ENCODE measurements at places on chromosomes 5 and 9.

- DNase-seq: no peak
These were observed 21.6 kb downstream of the SSBP2 start for GRCh38 chr5:81729276-81729675.

DNA sequence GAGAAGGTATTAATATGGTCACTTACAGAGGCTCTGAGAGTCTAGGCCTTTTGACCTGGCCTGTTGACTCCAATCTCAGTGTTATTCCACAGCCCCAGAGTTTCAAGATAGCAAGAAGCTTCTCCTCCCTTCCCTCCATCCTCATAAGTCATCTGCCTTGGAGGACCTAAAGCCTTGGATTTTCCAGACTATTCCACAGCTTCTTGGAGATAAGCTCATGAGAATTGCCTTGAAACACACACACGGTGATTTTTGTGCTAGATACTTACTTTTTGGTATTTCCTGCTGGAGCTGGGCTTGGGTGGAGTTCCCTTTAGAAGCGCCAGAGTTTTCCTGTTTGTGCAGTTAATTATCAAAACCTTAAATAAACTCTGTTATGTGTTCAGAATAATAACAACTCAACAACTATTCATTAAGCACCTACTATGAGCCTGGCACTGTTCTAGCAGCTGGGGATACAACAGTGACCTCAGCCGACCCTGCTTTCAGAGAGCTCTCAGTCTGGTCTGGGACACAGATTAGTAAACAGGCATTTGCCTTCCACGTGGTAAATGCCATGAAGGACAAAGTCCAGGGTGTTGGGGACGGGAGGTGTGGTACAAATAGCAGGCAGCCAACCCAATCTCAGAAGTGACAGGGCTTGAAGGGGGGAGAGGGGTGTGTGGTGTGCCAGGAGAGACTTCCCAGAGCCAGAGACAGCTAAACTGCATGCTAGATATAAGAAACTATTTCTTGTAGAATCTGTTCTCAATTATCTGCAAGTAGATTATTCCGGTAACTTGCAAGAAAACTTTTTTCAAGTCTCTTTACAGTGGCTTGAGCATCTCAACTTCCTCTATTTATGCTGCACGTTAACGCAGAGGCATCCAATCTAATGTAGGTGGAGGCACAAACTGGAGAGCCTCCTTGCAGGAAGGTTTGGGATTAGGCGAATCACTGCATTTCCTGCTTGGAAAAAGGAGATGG lies 55.9 kb upstream of the KLF9 start:
- no peak for DNase-seq

DNA sequence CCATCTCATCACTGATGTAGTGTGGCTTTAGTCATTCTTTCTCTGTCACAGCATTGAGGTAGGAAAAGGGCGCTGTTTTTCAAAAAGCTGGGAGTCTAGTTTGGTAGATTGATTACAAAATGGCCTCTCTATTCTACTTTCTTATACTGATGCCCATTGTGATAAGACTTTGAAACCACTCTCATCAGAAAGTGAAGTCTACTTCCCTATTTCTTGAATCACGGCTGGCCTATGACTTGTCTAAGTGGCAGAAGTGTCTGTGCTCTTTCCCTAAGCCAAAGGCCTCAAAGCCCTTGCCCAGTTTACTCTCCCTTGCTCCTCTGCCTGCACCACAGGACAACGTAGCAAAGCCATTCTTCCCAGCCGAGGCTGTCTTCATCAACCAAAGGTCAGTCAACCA lies 83.0 kb upstream of the IL33 start:
- DNase-seq: no peak

GRCh38 chr5:131942016-131942415 lies 3.4 kb downstream of the MEIKIN start:
- no peak for DNase-seq

- DNase-seq: no peak
These were observed 215.2 kb upstream of the PTGER4 start for GRCh38 chr5:40464511-40464910.

DNA sequence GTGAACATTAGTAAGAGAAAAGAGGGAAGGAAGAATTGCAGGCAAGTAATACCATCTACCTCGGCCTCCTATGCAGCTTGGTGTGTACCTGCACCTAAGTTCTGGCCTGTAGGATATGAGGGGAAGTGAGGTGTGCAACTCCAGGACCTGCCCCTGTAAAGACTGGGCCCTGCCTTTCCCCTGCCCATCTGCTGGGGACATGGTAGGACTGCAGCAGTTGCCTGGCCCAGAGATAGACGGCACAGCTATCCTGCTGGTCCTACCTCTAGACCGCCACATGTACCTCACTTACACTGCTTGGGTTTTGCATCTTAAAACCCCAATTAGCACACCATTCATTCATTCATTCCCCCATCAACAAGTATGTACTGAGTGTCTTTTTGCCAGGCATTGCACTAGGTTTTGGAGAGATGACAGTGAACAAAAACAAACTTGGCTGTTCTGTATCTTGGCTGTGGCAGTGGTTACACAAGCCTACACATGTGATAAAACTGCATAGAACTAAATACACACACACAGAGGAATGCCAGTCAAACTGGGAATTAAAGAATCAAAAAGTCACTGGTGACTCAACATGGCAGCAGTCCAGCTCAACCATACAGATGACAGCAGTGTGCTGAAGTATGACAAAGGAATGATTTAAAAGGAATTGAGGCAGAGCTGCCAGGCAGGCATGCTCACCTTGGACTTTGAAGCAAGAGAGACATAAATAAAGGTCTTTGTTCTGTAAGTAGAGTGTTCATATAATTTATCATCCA lies 23.3 kb upstream of the MGAT1 start:
- DNase-seq: no peak

DNA sequence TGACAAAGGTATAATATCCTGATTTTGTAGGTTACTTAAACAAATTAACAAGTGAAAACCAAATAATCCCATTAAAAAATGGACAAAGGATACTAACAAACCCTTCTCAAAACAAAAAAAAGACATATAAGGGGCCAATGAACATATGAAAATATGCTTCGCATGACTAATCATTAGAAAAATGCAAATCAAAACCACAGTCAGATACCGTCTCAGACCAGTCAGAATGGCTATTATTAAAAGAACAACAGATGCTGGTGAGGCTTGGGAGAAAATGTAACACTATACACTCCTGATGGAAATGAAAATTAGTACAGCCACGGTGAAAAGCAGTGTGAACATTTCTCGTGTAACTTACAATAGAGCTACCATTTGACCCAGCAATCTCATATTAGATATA lies 1542.2 kb upstream of the CDH9 start:
- no peak for DNase-seq

DNA sequence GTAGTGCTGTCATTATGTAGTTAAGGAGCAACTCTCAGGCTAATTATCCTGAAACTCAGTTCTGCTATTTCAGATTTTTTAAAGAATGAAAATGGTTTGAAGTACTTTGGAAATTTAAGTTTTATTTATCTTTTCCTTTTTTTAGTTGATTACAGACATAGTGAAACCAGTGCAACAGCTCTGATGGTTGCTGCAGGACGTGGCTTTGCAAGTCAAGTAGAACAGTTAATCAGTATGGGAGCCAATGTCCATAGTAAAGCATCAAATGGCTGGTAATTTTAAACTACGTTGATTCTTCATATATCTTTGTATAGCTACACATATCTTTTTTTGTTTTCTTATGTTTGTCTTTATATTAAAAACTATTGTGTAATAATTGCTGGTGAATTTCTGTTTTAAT lies 34.9 kb downstream of the YTHDC2 start:
- no peak for DNase-seq

- no peak for DNase-seq
These were observed 136.4 kb downstream of the SLIT3 start for GRCh38 chr5:169164481-169164925.

DNA sequence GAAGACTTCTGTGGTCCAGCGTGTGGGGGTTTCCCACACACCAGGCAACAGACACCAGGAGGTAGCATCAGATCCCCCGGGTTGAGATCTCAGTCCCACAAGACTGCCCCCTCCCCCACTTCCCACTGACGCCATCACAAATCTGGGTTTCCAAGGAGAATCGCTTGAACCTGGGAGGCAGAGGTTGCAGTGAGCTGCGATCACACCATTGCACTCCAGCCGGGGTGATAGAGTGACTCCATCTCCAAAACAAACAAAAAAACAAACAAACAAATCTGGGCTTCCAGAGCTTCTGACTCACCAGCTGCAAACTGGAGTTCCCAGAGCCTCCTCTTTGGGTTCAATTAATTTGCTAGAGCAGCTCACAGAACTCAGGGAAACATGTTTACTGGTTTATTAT lies 4.7 kb upstream of the GBGT1 start:
- no peak for DNase-seq

DNA sequence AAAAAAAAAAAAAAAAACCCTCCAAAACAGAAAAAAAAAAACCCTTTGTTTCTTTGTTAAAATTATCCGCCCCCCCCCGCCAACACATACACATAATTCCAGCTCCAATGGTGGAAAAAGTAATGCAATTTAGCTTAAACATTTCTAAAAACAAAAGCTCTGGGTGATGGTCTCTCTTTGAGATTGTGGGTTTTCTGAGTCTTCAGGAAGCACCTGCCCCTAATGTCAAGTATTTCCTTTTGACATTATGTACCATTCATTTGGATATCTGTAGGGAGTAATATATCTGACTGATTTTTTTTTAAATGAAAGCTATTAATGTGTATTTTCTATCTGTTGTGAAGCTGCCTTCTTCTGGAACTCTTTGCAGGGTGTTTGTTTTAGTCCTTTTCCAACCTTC lies 389.7 kb downstream of the TAF11L14 start:
- no peak for DNase-seq

- DNase-seq: no peak
These were observed 125.3 kb upstream of the SLC25A48 start for GRCh38 chr5:135709208-135709575.

DNA sequence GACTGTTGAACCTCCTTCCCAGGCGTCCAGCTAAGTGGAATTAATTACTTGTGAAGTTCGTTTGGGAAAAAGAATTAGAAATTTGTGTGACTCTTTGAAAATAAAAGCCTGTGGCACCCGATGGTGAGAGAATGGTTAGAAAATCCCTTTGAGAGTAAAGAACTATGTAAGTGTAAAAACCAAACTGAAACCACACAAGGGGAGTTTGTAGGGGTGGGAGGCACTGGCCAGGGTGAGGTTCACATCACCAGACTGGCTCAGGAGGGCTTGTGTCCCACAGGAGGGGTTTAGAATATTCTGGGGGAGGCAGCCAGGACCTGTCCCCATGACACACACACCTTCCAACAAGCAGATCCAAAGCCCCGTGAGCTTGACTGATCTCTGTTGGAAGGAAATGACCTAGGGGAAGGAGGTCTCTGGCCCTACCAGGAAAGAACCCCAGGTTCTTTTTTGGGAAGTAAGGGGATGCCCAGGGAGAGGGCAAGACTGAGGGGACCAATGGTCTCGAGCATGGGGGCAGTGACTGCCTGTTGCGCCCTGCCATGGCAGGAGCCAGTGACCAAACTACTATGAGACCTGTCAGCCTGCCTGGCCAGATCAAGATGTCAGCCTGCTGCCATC lies 4.3 kb downstream of the SPATA24 start:
- no peak for DNase-seq

DNA sequence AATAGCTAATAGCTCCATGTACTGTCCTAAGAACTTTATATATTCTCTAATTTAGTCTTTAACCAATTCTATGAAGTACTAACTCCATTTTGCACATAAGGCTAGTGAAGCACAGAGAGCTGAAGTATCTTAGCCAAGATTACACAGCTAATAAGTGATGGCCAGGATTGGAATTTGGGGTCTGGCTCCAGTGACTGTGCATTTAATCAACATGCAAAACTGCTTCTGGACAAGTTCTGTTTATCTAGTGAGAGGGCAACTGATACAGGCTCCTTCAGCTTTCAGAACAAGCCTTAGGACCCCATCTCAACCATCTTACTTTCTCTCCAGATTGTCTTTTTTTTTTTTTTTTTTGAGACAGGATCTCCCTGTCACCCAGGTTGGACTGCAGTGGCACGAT lies 21.3 kb downstream of the SLC25A25 start:
- no peak for DNase-seq

GRCh38 chr9:136119061-136119882 lies 597 bp upstream of the TMEM250 start:
- no peak for DNase-seq

DNA sequence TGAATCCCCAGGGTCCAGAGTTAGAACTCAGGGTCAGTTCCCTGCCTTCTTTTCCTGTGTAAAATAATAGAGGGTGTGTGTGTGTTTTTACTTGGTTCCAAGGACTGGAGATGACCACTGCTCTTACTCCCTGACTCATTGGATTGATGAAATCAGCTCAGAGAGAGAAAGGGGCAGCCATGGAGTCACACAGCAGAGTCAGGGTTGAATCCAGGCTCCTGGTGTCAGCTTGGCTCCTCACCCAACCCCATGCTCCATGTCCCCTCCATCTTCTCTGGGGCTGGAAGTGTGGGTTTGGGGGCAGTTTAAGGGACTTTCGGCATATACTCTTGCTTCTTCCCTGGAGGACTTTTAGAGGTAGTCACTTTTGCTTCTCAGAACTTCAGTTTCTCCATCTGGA lies 21.6 kb downstream of the DAB2IP start:
- DNase-seq: no peak
